ENCODE measurements at places on chromosomes 2 and 18.
A peak's percentile ranks its signal among the peaks of the same experiment; 100 is the strongest.

GRCh38 chr2:38671303-38671702 is 5.4 kb downstream of the GALM start:
- no peak for DNase-seq

GRCh38 chr2:152486737-152487400 is 151.9 kb downstream of the FMNL2 start:
- DNase-seq, result no peak

DNA sequence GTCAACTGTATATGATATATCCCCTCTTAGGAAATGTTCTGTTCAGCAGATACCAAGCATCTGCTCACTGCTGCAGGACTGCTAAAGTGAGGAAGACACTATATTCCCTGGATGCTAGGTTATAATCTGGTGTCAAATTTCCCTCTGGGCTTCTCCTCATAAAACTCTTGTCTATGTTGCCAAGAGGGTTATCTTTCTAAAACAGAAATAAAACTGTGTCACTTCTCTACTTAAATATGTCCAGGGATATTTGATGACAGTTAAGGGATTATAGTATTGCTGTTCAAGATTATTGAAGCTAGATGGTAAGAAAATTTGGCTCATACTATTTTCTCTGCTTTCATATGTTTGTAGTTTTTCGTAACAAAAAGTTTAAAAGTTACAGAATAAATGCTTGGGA is 30.5 kb upstream of the SNRNP27 start:
- no peak for DNase-seq

- peak; percentile 58 for DNase-seq
Observed at GRCh38 chr2:203740871-203741281, 34.4 kb downstream of the CD28 start.

DNA sequence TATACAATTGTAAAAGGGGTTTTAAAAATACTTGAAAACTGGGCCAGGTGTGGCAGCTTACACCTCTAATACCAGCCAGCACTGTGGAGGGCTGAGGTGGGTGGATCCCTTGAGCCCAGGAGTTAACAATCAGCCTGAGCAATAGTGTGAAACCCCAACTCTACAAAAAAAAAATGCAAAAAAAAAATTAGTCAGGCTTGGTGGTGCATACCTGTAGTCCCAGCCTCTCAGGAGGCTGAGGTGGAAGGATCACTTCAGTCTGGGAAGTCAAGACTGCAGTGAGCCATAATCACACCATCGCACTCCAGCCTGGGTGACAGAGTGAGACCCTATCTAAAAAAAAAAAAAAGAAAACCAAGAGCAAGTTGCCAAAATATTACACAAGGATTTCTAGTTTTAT is 182.7 kb downstream of the UBE2E3 start:
- DNase-seq, result peak; percentile 34

- no peak for DNase-seq
Observed at GRCh38 chr2:20211860-20212458, 13.0 kb downstream of the SDC1 start.

GRCh38 chr2:8608411-8608954 is 73.4 kb upstream of the ID2 start:
- DNase-seq, result no peak

- DNase-seq, result no peak
Observed at GRCh38 chr2:171394164-171394740, 39.5 kb downstream of the METTL8 start.

DNA sequence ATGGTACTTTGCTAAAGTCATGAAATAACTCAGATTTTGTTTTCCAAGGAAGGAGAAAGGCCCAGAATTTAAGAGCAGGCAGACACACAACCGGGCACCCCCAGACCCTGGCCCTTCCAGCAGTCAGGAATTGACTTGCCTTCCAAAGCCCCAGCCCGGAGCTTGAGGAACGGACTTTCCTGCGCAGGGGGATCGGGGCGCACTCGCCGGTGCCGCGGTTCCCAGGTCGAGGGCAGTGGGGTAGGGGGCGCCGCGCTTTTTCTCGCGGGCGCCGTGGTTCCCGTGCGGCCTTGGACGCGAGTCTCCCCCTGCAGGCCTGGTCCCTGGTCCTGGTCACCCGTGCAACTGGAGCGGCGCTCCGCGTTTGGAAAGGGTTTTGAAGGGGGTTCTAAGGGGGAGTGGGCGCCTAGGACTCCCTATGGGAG is 1.2 kb downstream of the ZNF236 start:
- DNase-seq, result no peak

Data from activated naive CD4-positive, alpha-beta T cell treated with anti-CD3 and anti-CD28 coated beads, Interleukin-2, amount 10 ng/mL, durations not matched to agents 7 days and 5 days (primary cell).